ENCODE measurements at places on chromosomes 11 and 22.

DNA sequence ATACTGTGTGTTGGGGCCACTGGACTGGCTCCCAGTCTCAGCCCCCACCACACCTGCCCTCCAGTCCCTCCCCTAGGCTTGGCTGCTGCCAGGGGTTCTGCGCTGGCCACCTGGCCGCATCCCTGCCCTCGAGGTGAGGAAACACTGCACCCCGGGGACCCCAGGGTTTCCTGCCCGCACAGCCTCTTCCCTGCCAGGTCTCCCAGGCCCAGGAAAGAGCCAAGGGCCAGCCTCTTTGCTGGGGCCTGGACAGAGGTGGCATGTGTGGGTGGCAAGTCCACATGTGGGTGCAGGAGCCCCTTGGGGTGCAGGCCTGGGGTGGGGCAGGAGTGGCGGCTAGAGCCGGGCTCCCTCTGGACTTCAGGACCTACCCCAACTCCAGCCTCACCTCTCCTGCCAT is 2.5 kb downstream of the EPS8L2 start:
- DNase-seq = no peak

GRCh38 chr11:104855965-104856364 is 42.3 kb downstream of the CASP12 start:
- no peak for DNase-seq

GRCh38 chr22:48382197-48382596 is 1445.5 kb downstream of the BRD1 start:
- no peak for DNase-seq

DNA sequence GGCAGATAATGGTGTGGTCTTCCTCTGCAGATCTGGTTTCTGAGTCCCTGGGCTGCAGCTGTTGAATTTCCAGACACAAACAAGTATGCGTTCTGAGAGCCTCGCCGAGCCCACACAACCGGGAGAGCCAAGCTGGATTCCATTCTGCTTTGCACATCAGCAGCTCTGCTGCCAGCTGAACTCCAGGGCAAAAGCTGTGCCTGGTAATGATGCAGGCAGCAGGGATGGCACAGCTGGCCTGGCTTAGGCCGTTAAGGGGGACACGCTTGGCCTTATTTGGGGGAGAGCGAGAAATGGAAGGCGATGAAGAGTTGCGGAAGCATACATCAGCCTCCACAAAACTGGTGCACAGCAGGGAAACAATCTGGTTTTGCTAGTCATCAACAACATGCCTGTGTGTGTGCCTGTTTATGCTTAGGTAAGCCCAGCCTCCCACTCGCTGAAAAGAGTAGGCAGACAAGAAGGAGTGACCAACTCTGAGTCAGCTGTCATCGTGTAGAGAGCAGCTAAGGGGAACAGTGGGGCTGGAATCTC is 25.1 kb downstream of the ADAMTS8 start:
- peak; percentile 34 for DNase-seq

GRCh38 chr11:61168800-61169199 is 7.6 kb upstream of the VPS37C start:
- no peak for DNase-seq

DNA sequence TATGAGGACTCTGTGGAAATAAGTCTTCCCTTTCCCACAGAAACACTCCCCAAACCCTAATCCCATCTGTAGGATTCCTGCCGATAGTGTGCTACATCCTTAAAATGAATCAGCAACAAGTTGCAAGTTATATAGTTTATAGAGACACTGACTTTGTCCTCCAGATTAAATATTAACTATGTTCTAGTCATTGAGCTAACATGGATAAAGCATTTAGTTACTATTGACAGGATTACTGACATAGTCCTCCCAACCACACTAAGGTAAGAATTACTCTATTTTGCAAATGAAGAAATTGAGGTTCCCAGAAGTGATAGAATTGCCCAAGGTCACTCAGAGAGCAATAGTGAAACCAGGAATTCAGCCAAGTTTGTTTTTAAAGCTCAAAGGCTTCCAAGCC is 1.9 kb downstream of the OR52M1 start:
- no peak for DNase-seq

DNA sequence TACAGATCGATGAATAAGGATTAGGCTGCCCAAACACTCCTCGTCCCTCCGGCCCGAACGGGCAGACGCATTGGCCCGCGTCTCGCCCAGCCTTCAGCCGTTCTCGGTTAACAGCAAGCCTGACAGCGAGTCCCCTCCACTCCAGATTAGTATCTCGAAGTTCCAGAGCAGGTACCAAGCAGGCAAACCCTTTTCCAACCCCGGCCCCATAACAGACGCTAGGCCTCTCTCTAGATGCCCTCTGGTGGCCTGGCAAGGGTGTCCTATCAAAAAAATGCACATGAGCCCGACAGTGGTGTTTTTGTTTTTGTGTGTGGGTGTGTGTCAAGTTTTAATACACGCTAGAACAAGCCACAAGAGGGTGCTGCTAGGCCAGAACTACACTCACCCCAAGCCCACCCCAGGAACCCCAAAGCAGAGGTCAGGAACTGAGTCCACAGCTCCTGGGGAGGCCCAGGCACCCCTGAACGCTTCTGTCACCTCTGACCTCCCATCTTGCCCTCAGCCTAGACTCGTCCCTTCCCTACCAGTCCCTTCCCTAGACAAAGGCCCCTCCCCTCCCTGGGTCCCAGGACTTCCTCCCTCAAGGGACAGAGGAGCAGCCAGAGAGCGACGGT is 658 bp upstream of the ARFGAP2 start:
- peak; percentile 45 for DNase-seq

DNA sequence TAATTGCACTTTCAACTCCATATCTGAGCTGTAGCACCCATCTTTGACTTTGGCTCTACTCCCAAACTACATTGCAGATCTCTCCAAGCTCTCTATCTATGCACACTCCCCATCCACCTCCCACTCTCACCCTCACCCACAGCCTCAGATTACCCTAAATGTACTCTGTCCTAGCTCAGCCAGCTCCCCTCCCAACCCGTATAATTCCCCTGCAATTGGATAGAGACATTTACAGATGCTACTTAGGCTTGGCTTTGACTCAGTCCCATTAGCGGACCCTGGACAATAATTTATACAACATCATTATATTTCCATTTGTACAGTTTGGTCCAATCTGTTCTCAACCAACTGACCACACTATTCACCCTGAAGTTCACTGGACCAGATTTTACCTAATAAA is 338.9 kb upstream of the ANO3 start:
- DNase-seq = no peak

DNA sequence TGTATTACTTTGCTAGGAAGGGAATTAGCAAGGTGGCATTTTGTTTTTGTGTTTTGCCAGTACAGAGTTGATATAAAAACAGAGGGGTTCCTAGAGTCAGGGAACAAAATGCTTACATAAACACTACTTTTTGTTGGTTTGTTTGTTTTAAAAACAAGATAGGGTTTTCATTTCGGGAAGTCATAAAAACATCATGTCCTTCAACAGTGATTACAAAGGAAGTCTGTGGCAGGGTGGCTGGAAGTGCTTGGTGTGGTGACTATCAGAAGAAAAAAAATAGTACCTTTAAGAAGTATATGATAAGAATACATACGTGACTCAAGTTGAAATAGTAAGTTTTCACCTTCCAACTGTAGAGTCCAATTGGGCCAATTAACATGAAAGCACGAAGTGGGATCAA is 1.2 kb upstream of the IL18 start:
- DNase-seq = no peak

GRCh38 chr11:70220136-70220535 is 17.0 kb downstream of the FADD start:
- no peak for DNase-seq

DNA sequence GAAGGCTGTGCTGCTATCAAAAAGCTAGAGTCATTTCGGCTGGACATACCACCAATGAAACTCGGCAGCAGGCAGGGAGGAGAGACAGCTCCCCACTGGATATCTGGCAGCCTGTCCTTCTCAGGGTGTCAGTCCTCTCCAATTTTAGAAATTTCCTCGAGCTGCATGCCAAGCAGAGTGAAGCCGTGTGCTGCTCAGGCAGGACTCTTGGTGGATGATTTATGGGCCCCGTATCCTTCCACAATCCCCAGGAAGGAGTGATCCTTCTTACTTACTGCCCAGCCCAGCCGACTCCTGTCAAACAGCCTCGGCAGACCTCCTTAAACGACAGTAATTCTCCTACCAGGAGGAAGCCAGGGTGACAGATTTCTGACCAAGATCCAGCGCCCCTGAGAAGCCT is 410.4 kb downstream of the TENM4 start:
- DNase-seq = no peak

GRCh38 chr22:49760630-49761571 is 66.8 kb downstream of the BRD1 start:
- no peak for DNase-seq

- DNase-seq = no peak
These were observed 25.0 kb upstream of the SUSD2 start for GRCh38 chr22:24156141-24156912.

DNA sequence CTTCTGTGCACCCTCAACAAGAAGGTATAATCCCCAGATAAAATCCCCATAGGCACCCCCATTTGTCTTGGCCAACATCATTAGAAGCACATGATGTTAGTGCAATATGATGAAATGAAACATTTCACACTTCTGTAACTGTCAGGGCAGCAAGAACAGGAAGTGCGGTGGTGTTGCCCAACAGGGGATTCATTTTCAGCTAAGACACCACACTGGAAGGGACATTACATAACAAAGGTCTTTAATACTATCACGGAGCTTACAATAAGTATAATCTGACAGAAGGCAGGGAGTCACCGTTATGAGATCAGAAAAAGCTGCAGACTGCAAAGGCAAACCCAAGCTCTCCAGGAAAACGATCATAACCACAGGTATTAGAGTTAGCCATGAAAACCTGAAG is 2.0 kb downstream of the OR52W1 start:
- no peak for DNase-seq

DNA sequence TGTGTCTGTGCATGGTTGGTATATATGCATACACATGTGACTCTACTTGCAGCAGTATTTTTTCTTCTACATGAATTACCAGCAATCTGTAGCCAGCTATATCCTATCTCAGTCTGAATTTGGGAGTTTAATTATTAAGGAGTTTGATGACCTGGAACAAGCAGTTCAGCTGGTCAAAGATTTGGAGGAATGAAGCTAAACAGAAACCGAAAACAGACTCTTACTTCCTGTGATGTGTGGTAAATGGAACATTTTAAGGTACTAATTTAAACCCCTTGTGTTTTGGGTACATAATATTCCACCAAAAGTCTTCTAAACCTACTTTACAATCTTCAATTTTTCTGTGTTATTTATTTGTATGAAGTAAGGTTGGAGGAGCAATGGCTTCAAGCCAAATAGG is 124.4 kb upstream of the PGR start:
- DNase-seq = no peak

- peak; percentile 45 for DNase-seq
These were observed 4.6 kb downstream of the SAA2 start for GRCh38 chr11:18243783-18244362.

DNA sequence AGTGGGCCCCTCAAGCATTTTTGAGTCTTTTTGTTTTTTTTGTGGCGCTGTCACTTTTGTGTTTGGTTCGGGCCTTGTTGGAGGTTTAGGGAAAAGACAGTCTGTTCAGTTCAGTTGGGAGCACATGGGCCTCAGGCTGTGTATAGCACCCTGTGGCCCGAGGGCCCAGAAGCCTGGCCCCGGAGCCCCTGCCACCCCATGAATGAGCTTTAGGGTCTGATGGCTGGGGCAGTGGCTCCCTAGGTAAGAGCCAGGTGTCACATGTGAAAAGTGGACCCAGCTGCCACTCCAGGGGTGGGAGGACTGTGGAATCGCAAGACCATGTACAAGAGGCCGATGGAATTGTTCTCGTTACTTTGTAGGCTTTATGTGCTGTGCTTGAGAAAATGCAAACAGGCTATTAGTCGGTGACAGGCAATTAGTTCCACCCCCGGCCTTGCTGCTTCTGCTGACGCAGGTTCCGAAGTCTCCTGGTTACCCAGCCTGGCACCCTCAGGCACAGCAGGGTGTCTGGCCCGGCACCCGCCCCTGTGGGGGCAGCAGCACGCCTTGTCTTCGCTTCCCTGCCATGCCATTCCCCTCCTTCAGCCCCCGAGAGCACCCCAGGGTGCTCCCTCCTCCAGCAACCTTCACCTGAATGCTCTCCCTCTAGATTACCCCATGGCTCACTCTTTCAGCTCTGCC is 38.2 kb upstream of the PARVG start:
- DNase-seq = no peak

DNA sequence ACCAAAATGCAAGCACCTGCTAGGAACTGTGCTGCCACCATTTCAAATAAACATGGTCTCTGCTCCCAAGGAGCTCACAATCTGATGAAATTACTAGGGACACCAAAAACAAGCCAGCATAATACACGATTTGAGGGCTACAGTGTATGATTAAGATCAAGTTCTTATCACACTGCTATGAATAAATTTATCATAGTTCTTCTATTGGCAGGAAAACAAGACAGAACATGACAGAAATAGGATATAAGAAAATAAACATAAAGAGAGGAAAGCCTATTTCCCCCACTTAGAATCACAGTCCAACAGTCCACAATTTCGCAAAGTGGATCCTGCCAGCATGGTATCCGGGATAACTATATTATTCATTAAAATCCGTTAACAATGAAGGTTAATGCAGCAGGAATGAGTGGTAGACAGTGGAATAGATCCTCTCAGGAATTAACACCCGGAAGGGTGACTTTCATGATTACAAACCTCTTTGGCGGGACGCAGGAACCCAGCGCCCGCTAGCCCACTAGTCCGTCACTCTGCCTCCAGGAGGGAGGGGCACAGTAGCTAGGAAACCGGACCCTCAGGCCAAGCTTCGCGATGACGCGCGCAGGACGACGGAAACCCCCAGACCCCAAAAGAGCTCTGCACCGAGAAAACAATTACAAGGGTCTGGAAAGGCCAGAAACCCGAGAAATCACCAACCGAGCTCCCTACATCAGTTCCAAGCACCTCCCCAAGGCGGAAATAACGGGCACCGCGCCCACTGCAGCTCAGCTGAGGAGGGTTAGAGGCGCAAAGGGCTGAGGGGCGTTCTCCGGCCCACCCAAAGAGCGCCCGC is 607 bp downstream of the CCDC82 start:
- DNase-seq = peak; percentile 4

DNA sequence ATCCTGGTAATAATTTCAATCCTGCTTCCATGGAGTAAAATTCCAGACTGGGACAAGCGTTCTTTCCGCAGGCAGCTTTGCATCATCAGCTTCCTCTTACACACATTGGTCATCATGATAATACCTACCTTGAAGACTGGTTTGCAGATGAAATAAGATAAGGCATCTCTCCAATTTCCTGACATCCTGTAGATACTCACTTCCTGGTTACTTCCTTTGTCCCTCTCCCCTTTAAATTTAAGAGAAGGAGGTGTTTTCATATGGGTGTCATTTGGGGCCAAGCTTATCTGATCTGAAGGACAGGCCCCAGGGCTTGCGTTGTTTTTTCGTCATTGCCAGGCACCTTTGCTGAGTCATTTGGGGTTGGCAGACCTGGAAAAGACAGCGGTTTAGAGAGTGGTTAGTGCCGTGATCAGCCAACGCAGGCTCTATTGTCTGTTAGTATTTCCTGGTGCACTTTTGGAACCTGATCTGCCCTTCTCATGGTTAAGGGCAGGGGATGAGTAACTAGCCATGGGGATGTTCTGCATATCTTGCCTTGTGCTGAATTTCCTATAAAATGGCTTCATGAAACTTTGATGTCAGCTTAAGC is 24.1 kb downstream of the GRAMD1B start:
- no peak for DNase-seq

- no peak for DNase-seq
These were observed 111.9 kb downstream of the ATG16L2 start for GRCh38 chr11:72926076-72926475.
